ENCODE measurements at places on chromosomes 12 and 14. TPM values are rescaled to one million over a fixed set of nuclear protein-coding genes. Genes with fewer than 3 reads are reported as not detected.

Gene BATF
- not detected for total RNA-seq

Gene LTB4R2
- total RNA-seq: 12.8 TPM

Gene EGLN3
- total RNA-seq: 0.20 TPM

Gene DPF3
- total RNA-seq: 0.18 TPM

Gene ACADS
- 6.2 TPM for total RNA-seq

Gene CCDC60
- total RNA-seq: not detected

Gene SELPLG
- total RNA-seq: 0.34 TPM

Gene A2M
- total RNA-seq: 0.10 TPM

Gene DPPA3
- not detected for total RNA-seq

Gene SSTR1
- total RNA-seq: not detected

Gene GPN3
- 26.0 TPM for total RNA-seq

Gene KLRC1
- not detected for total RNA-seq

Gene SLC38A1
- 147 TPM for total RNA-seq

Gene SIX6
- not detected for total RNA-seq

Gene IL26
- not detected for total RNA-seq

Gene KITLG
- 16.7 TPM for total RNA-seq

Gene KRT4
- 0.11 TPM for total RNA-seq

Gene SERPINA3
- total RNA-seq: not detected

Gene SMOC1
- total RNA-seq: 49.3 TPM

Gene SOCS2
- total RNA-seq: 18.1 TPM

Gene HNF1A
- not detected for total RNA-seq

Gene SYT1
- total RNA-seq: 1.7 TPM

Gene ASB2
- not detected for total RNA-seq

Gene SYNDIG1L
- total RNA-seq: not detected

Gene BEGAIN
- 0.48 TPM for total RNA-seq

Gene C14orf132
- total RNA-seq: 0.35 TPM

Gene CLMN
- total RNA-seq: 5.7 TPM

Gene TMTC2
- 2.7 TPM for total RNA-seq

Gene OSBPL8
- total RNA-seq: 47.0 TPM

Gene CCDC177
- not detected for total RNA-seq

Gene TAS2R7
- not detected for total RNA-seq

Gene CCDC197
- not detected for total RNA-seq

Gene UNG
- total RNA-seq: 53.1 TPM

Gene SRP54
- 59.6 TPM for total RNA-seq

Gene GARIN6
- total RNA-seq: not detected

Gene OTOGL
- total RNA-seq: not detected

Gene MGP
- total RNA-seq: 0.44 TPM

Gene KIF5A
- 0.10 TPM for total RNA-seq

Gene SIX1
- total RNA-seq: not detected

Gene PRB2
- total RNA-seq: not detected

Gene HHIPL1
- total RNA-seq: 0.46 TPM

Gene DNAI7
- 0.07 TPM for total RNA-seq

Gene SLC7A8
- total RNA-seq: 73.2 TPM

All from foreskin keratinocyte (primary cell).